ENCODE measurements at places on chromosomes 6 and 20.

DNA sequence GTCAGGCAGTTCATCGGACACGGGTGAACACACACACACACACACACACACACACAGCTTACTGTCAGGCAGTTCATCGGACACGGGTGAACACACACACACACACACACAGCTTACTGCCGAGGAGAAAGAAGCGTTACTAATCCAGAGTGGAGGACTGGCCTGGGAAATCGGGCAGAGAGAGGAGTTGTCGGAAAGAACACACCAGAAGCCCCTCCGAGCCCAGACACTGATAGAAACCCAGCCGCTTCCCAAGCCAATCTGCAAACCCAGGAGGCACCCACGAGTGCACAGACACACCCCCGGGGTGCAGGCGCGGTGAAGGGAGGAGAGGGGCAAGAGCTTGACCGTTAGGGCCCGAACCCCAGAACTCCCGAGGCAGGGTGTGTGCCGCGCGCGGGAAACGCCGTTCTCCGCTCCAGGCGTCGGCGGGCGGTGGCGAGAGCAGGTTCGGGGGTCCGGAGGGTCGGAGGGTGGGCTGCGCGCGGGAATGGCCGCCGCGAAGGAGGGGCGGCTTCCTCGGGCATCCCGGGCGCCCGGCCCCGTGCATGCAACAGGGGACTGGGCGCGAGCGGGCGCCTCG, 636 bp downstream of the ELOVL2 start:
- no peak for DNase-seq

DNA sequence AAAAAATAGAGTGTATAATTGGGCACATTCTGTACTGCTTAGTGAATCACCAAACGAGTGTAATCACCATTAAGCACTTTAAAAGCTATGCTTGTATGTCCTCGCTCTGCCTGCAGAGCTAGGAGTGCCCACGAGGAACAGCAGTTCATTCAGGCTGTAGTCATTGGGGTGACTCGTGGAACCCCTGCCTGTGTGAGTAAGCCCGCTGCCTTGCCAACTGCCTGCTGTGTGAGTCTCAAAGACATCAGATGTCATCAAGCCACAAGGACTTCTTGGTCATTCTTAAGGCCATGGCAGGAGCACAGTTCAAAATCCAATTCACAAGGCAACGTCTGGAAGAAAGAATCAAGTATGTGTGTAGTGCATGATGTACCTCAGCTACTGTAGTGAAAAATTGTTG, 60.4 kb downstream of the FOXO3 start:
- no peak for DNase-seq

DNA sequence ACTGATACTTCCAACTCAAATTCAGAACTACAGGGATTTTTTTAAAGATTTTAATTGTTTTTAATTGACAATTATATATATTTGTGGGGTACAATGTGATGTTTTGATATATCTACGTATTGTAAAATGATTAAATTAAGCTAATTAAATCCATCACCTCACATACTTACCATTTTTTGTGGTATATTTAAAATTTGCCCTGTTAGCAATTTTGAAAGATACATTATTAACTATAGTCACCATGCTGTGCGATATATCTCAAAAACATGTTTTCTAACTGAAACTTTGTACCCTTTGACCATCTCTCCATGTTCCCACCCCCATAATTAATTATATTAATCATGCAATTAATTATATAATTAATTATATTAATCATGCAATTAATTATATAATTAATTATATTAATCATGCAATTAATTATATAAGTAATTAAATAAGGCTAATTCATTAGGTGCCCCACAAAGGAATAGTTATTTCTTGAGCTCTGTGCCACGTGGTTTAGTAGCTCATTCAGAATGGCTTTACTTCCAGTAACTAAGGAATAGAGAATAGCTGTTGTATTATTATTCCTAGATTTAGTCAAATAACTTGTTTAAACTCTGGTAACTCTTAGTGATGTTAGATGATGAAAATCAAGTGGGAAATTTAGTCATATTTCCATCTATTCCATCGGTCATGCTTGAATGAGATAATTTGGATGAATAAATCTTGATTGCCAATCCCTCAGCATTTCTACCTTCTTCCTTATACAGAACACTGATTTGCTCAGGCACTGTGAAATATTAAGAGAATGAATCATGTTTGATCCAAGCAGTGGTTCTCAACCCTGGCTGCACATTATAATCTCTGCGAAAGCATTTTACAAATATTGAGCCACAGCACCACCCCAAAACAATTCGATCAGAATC, 25.1 kb downstream of the LOC128125822 start:
- no peak for DNase-seq

DNA sequence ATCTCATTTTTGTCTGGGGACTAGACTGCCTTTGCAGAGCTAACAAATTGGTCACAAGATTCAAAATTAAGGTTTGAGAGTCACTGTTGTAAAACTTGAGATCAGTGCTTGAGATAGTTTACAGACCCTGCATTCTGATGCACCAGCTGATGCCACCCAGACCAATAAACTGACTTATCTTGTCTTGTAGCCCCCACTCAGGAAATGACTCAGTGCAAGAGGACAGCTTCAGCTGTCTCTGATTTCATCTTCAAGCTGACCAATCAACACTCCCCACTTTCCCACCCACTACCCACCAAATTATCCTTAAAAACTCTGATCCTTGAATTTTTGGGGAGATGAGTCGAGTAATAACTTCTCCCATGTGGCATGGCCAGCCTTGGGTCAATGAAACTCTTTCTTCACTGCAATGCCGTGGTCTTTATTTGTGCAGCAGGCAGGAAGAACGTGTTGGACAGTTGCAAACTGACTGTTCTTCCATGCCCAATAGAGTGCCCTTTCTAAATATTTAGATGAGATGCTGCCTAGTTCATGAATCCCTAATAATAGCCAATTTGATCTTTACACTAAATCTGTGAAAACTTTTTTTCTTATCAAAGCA, 48.3 kb upstream of the PROKR2 start:
- no peak for DNase-seq

DNA sequence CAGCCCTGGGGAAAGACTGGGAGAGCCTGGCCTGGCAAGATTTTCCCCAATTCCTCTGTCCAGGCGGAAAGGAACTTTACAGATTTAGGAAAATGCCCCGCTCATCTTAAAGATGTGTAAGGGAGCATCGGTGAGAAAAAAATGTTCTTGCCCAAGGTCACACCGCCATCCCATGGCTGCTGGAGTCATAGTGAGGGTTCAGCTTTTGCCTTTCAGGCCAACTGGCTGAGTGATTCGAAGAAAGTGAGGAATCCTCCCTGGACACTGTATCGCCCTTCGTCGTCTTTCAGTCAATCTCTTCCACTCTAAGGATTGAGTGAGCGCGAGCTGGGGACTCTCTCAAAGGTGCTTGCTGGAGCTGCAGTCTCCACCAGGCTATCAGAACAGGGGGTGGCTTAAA, 1.4 kb downstream of the WFDC2 start:
- DNase-seq, result no peak

GRCh38 chr6:89977808-89978748, 83.8 kb downstream of the GJA10 start:
- no peak for DNase-seq

Data from stimulated activated CD8-positive, alpha-beta memory T cell treated with anti-CD3 and anti-CD28 coated beads, Interleukin-4, amount 100 ng/mL, for 1 hour (primary cell).